OCI-LY7 (cell line): ENCODE measurements at places on chromosomes 3 and 15. TPM values are rescaled to one million over a fixed set of nuclear protein-coding genes. Genes with fewer than 3 reads are reported as not detected.
A peak's percentile ranks its signal among the peaks of the same experiment; 100 is the strongest.

DNA sequence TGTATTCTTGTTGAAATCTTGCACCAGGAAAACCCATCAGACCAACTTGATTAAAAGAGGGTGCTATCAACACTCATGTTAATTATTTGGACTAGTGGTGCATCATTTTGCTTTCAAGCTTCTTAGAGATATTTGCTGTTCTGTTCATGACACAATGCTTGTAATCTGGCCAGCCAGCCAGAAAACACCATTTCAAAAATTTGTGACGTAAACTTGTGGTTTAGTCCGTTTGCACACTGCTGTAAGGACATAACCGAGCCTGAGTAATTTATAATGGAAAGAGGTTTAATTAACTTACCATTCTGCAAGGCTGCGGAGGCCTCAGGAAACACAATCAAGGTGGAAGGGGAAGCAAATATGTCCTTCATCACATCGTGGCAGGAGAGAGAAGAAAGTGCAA is 374.3 kb upstream of the TGFBR2 start:
- no peak for DNase-seq

- no peak for DNase-seq
Measured at GRCh38 chr3:13335059-13335458, 85.1 kb downstream of the NUP210 start.

DNA sequence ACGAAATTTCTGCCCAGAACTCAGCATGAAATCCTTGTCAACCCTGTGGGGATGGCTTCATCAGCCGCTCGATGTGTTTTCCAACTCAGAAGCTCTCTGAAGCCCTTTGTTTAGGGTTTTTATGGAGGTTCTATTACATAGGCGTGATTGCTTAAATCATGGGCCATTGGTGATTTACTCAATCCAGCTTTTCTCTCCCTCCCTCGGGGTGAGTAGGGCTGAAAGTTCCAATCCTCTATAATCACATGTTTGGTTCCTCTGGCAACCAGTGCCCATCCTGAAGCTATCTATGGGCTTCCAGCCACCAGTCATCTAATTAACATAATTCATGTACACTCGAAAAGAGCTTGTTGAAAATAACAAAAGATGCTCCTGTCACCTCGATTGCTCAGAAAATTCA is 51.6 kb downstream of the GATM start:
- DNase-seq, result no peak

DNA sequence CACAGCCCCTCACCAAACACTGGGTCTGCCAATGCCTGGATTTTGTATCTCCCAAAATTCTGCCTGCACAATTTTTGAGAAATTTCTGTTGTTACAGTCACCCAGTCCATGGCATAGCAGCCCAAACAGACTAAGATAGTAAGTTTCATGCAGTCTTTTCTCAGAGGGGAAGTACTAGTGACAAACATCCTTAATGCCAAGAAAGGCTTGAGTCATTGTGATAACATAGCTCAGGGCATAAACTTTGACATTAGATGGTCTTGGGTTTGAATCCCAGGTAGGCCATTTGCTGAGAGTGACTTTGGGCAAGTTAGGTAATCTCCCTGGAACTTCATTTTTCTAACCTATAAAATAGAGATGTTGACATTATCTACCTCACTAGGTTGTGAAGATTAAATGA is 36.1 kb upstream of the PFN2 start:
- no peak for DNase-seq

DNA sequence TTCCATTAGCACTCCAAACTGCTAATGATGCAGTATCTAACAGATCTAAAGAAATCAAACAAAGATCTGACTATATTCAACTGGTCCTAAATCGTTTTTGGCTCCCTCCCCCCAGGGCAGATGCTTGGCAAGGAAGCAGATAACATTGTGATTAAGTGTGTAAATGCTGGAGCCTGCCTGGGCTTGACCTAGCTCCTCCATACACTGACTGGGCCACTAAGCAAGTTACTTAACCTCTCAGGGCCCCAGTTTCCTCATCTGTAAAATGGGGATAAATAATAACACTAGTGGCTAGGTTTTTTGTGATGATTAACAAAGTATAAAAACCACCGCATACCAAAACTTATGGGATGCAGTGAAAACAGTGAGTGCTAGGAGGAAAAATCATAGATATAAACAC is 9.2 kb downstream of the EID1 start:
- no peak for DNase-seq

DNA sequence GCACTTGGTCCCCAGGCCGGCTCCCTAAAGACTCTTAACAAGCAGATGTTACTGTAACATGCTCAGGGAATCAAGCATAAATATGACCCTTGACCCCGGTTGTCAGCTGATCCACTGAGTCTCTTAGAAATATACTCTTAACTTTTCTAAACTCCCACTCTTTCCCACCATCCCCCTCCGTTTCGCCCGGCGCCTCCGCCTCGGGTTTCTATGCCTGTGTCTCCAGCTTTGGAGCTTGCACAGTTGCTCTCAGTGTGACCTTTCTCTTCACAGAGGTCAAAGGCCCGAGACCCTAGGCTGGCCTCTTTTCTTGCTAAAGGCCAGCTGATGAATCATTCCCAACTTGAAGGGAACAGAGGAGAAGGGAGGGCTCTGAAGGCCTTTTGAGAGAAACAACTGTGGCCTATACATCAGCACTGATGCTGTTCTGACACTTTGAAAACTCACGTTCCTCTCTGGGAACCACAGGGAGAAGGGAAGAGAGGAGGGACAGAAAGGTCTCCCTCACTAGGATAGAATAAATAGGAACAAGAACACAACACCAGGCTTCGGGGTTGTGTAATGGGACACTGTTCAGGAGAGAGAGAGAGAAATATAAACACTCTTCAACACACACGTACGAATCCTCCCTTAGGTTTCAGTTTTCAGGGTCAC is 484.5 kb upstream of the NR2F2 start:
- DNase-seq, result no peak

GRCh38 chr3:5197470-5198312 is 10.2 kb downstream of the EDEM1 start:
- DNase-seq, result peak; percentile 94

GRCh38 chr3:60316121-60316797 is 935.0 kb downstream of the FHIT start:
- no peak for DNase-seq

GRCh38 chr3:113606539-113607218 is 74.3 kb downstream of the SIDT1 start:
- DNase-seq, result peak; percentile 89

DNA sequence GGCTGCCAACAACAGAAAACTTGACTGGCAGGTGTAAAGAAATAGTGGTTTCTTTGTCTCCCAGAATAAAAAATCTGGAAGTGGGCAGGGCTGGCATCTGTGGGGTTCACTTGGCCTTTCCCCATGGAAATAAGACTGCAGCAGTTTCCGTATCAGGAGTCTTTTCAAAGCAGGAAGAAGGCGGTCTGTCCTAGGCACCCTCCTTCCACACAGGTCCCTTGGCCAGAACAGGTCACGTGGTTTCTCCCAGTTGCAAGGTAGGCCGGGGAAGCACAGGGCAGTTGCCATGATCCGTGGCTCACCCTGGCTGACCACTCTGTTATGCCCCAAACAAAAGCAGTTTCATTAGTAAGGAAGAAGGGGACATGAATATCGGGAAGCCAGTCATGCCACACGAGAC is 45.4 kb downstream of the ZDHHC19 start:
- DNase-seq, result no peak

DNA sequence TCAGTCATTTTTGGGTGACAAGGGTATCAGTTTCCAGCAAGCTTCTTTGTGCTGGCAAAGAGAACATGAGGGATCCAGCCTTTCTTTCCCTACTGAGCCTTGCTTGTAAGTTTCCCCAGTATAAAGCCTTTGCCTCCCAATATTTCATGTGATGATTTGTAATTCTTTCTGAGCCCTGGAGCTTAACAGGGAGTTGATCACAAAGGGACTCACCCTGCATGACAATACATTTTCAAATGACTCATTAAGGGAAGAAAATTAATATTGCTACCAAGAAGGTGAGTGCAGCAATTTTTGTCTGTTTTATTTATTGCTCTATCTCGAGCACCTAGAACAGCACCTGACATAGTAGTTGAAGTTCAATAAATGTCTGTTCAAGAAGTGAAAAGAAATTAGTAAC is 27.7 kb downstream of the OXSM start:
- no peak for DNase-seq

DNA sequence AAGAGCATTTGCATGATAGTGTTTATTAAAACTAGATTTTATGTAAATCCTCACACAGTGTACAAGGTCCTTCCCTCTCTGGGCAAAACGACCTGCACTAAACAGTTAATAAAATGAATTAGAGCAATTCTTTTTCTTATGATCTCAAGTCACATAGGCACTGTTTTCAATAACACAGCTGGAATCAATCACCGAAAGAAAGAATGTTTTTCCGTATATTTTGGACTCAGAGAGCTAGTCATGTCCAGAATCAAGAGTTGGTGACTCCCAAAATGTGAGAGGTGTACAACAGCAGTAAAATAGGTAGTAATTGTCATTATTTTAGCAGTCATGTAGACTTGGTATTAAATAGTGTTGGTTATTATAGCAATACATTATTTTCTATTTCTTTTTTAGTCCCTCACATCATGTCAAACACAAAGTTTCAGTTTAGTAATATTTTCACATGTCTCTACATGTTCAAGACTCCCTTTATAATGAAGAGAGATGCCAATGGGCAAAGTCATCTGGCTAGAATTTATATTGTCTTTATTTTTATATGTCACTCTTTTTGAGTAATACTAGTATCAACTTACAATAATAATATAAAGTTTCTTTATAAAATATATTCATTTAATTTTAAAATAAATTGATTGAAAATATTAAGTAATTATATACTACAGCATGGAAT is 448.6 kb upstream of the CDIN1 start:
- no peak for DNase-seq

- DNase-seq, result no peak
Measured at GRCh38 chr3:55718074-55718473, 231.0 kb upstream of the WNT5A start.

GRCh38 chr3:155617346-155617925 is 127.4 kb downstream of the PLCH1 start:
- no peak for DNase-seq

GRCh38 chr3:159783780-159784742 is 204.6 kb upstream of the IL12A start:
- DNase-seq, result no peak

DNA sequence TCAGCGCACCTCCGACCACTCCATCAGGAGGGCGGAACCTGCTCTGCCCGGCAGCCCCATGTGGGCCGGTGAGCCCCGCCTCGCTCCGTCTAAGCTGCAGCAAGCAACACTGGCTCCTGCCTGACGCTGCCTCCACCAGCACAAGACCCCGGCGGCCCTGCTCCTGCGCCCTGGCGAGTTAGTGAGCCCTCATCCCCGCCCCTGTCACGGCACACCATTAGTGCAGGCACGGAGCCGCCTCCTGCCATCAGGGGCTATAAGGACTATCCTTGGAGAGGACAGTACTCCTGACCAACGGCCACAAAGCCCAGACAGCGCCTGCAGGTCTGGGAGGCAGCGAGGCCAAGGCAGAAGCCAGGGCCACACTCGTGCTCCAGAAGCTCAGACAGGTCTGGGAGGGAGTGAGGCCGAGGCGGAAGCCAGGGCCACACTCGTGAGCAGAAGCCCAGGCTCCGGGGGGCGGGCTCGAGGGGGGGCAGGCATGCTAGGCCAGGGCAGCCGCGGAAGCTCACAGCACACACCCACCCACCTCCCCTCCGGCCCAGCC is 39.4 kb downstream of the TNK2 start:
- no peak for DNase-seq

DNA sequence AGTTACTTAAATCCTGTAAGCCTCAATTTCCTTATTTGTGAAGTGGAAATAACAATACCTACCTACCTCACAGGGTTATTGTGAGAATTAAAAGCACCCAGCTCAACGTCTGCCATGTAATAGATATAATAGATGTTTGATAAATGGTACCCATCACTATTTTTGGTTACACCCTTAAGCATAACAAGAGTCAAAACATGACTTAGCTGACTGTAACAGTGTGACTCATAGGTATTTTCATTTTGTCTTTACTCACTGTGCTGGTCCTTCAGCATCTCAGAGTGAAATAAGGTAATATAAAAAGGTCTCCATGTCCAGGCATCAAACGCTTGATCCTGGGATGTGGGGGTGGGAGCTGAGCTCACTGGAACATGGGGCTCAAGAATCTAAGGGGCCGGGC is 3.1 kb downstream of the CPLX3 start:
- no peak for DNase-seq

DNA sequence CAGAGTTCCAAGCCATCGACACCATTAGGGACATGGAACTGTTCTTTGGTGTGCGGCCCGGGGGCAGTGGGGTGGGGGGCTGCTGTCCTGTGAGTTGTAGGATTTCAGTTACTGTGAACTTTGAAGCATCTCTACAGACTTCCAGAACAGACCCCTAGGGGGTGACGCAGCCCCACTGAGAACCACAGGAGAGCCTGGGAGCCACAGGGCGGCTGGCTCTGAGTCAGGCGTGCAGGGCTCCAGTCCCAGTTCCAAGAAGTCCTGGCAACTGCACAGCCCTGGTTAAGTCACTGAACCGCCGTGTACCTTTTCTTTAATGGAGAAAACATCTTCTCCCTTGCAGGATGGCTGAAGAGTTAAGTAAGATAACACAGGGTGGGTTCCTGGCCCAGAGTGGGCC is 23.5 kb upstream of the LRTM1 start:
- peak; percentile 22 for DNase-seq

GRCh38 chr3:144744473-144744872 is 772.9 kb downstream of the DIPK2A start:
- DNase-seq, result no peak

GRCh38 chr3:187211532-187212195 is 14.4 kb downstream of the RTP1 start:
- no peak for DNase-seq

DNA sequence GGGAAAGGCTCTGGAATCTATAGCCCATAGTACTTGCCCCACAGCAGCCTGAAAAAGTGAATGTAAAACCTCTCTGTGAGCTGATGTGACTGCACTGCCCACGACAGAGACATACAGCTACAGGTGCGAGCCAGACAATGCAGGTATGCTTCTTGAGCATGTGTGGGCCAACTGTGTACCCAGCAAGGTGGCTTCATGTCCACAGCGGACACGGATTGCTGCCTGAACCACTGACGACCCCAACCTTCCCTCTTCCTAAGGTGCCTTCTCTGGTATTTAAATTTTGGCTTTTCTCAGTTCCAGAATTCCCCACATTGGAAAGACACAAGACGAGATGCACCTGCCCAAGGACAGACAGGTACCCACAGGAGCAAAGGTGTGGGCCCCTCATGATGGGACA is 65.8 kb downstream of the SCN5A start:
- DNase-seq, result no peak

GRCh38 chr3:196941729-196942225 is 551 bp downstream of the NCBP2 start:
- DNase-seq, result peak; percentile 60

GRCh38 chr15:74777769-74778598 is 3.9 kb upstream of the CSK start:
- peak; percentile 64 for DNase-seq

SOX2 gene
- 11.3 and 11.5 TPM in 2 replicates for total RNA-seq

TRIM42 gene
- total RNA-seq, result not detected in 2 replicates

CKMT1B gene
- 3.8 and 4.1 TPM in 2 replicates for total RNA-seq

RAB6B gene
- total RNA-seq, result not detected in 2 replicates

CAND2 gene
- 4.0 and 4.1 TPM in 2 replicates for total RNA-seq

PATL2 gene
- 8.6 and 8.8 TPM in 2 replicates for total RNA-seq

RPL14 gene
- 2,858 and 3,153 TPM in 2 replicates for total RNA-seq

GATA2 gene
- total RNA-seq, result not detected in 2 replicates

SYNPR gene
- not detected in 2 replicates for total RNA-seq

FRMD5 gene
- total RNA-seq, result not detected in 2 replicates

GXYLT2 gene
- not detected in 2 replicates for total RNA-seq

PCLAF gene
- total RNA-seq, result 99.5 and 100 TPM in 2 replicates

FBXL2 gene
- not detected in 2 replicates for total RNA-seq

CASR gene
- total RNA-seq, result 0.04 TPM in 1 of 2 replicates, not detected in the other

GOLGA8T gene
- not detected in 2 replicates for total RNA-seq
